ENCODE measurements at places on chromosomes 2 and 18. TPM values are rescaled to one million over a fixed set of nuclear protein-coding genes. Genes with fewer than 3 reads are reported as not detected.

DNA sequence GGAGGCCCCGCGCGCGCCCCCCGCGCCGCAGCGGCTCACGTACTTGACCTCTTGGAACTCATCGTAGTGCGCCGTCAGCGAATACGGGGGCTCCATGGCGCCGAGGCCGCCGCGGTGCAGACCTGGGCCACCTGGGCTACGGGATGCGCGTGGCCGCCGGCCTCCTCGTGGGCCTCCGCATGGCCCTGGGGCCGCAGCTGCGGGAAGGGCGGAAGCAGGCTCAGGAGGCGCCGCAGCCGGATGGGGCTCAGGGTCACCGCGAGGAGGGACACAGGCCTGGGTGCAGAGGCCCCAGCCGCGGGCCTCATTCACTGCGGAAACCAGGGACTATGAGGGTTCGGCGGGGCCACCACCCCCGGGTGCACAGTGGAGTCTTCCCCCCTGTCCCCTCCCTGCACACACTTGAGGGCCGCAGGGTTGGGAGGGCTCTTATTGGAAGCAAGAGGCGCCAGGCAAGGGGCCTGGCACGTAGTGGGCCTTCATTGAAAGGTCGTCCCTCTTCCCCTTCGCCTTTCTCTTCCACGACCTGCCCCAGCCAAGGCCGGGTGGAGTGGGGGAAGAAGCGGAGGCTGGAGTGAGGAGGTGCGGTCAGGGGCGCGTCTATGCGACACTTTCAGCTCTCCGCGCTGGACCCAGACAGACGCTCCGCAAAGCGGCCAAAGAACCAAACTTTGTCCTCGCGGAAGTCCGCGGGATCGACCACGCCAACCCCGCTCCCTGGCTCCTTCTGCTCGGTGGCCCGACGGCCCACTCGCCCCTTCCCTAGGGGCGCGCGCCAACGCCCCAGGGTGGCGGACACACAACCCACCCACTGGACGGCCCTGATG is 863 bp downstream of the ECEL1 start:
- H3K27me3 ChIP-seq, result no peaks in the 10 kb centered on the region
- H3K36me3 ChIP-seq, result no peaks in the 10 kb centered on the region
- peaks cover 8% of the 10 kb centered on the region for H3K4me1 ChIP-seq

GRCh38 chr2:56739413-56739812 is 555.6 kb downstream of the CCDC85A start:
- DNase-seq, result no peak
- H3K36me3 ChIP-seq, result no peaks in the 10 kb centered on the region
- no peak overlapping the region for H3K27ac ChIP-seq
- H3K27me3 ChIP-seq, result no peaks in the 10 kb centered on the region

DNA sequence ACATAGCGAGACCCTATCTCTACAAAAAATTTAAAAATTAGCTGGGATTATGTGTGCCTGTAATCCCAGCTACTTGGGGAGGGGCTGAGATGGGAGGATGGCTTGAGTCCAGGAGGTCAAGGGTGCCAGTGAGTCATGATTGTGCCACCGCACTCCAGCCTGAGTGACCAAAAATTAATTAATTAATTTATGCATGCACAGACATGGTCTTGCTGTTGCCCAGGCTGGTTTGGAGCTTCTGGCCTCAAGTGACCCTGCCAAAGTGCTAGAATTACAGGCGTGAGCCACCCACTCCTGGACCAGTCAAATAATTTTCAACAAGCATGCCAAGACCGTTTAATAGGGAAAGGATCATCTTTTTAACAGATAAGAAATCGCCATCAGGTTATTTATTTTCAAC is 57.7 kb upstream of the TFCP2L1 start:
- H3K27me3 ChIP-seq, result no peaks in the 10 kb centered on the region
- H3K36me3 ChIP-seq, result peaks cover 16% of the 10 kb centered on the region
- no peak for DNase-seq
- no peaks in the 10 kb centered on the region for H3K4me1 ChIP-seq
- no peak overlapping the region for H3K4me3 ChIP-seq
- H3K27ac ChIP-seq, result no peak overlapping the region

GRCh38 chr2:98588880-98589431 is 19.4 kb downstream of the COA5 start:
- H3K27me3 ChIP-seq, result no peaks in the 10 kb centered on the region
- no peak overlapping the region for H3K27ac ChIP-seq
- H3K4me1 ChIP-seq, result no peaks in the 10 kb centered on the region
- H3K36me3 ChIP-seq, result no peaks in the 10 kb centered on the region
- no peak overlapping the region for H3K4me3 ChIP-seq

- H3K36me3 ChIP-seq, result no peaks in the 10 kb centered on the region
- no peak for DNase-seq
- no peaks in the 10 kb centered on the region for H3K27me3 ChIP-seq
- no peaks in the 10 kb centered on the region for H3K4me1 ChIP-seq
- no peak overlapping the region for H3K27ac ChIP-seq
- H3K4me3 ChIP-seq, result no peak overlapping the region
Measured at GRCh38 chr2:98313492-98314250, 32.6 kb upstream of the CNGA3 start.

DNA sequence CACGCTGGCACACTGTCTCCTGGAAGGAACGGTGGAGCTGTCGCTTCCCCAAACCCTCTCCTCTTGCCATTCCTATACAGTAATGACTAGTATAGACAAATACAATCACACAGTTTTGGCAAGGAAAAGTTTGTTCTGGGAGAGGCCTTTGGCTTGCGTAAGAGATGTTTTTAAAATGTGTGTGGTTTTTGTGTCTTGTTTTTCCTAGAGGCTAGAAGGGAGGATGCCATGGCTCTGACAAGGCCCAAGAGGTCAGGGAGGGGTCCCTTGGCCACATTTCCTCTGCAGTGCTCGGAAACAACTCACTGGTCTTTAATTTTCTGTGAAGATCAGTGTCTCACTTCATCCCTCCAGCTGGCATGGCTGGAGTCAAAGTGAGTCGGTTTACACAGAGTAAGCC is 195.9 kb downstream of the SH3RF3 start:
- no peaks in the 10 kb centered on the region for H3K36me3 ChIP-seq
- H3K4me1 ChIP-seq, result no peaks in the 10 kb centered on the region
- no peaks in the 10 kb centered on the region for H3K27me3 ChIP-seq
- H3K4me3 ChIP-seq, result no peak overlapping the region

DNA sequence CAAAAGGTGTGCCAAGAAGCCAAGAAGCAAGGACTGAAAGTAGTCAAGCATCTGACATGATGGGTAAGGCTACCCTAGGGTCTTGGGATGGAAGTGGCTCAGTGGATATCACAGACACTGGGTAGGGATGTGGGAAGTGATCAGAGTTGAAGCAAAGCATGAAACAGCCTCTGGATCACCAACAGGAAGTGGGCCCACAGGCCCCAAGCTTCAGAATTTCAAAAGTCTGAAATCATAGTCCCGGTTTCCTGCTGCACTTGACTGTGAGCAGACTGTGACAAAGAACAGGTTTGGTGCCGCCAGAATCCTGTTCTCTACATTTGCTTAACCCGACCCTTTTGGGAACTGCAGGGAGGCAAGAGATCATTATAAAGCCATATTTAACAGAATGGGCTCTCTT is 57.4 kb downstream of the SP100 start:
- no peak overlapping the region for H3K27ac ChIP-seq
- H3K4me1 ChIP-seq, result no peaks in the 10 kb centered on the region
- no peak overlapping the region for H3K4me3 ChIP-seq
- no peaks in the 10 kb centered on the region for H3K27me3 ChIP-seq

DNA sequence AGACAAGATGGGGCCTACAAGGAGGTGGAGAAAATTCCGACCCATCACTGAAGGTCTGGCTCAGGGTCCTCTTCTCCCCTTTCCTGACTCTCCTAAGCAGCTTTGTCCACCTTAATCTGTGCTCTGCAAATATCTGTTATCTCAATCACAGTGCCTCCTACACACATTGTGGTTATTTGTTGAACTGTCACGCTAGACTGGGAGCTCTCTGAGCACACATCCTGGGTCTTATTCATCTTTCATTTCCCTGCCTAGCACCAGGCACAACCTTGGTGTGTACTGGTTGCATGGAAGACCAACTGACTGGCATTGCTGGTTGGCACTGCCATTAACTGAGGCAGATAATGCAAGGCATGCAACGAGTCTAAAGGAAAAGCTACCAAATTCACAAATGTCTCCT is 122.9 kb upstream of the ST6GAL2 start:
- no peaks in the 10 kb centered on the region for H3K4me1 ChIP-seq
- no peak overlapping the region for H3K4me3 ChIP-seq
- H3K36me3 ChIP-seq, result no peaks in the 10 kb centered on the region
- H3K27me3 ChIP-seq, result no peaks in the 10 kb centered on the region

DNA sequence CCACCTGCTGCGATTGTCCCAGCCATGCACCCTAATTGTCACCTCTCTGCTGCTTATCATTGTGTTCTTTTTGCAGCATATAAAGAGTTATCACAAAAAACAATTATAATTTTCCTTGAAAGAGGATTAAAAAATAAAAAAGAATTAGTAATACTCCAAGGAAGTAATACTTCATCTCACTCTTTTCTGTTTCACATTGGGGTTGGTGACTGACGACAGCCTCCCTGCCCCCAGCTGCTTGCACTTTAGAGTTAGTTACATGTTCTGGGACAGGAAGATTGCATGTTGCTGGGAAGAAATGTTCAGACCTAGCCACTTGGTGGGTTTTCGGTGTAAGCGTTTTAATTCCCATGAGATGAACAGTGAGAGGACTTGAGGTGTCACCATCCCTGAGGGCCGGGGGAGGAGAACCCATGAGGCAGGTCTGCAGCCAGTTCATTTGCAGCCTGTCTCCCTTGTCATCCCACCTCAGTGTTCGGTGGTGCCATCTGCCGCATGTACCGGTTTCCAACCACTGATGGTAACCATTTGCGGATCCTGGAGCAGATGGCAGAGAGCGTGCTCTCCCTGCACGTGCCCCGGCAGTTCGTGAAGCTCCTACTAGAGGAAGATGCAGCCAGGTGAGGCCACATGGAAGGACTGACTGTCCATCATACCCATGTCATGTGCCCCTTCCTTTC is 69.1 kb downstream of the COA5 start:
- no peaks in the 10 kb centered on the region for H3K36me3 ChIP-seq
- H3K4me3 ChIP-seq, result no peak overlapping the region
- no peak overlapping the region for H3K27ac ChIP-seq
- no peaks in the 10 kb centered on the region for H3K27me3 ChIP-seq
- no peaks in the 10 kb centered on the region for H3K4me1 ChIP-seq

DNA sequence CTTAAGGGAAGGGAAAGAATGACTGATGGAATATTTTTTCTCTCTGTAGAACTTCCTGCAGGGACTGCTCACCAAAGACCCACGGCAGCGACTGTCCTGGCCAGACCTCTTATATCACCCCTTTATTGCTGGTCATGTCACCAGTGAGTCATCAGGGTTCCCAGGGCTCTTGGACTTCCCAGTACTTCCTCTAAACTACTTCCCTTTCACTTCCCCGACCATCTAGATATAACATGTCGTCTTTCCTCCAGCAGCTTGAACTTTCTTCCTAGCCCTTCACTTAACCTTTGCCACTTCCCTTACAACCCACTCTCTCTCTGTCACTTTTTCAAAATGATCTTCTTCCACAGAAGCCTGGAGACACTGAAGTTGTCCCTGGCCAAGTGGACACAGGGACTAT is 7.2 kb downstream of the STK36 start:
- H3K4me3 ChIP-seq, result no peak overlapping the region
- DNase-seq, result no peak
- no peaks in the 10 kb centered on the region for H3K27me3 ChIP-seq
- no peaks in the 10 kb centered on the region for H3K4me1 ChIP-seq

GRCh38 chr2:239232195-239232578 is 168.6 kb downstream of the HDAC4 start:
- peak; percentile 21 for DNase-seq
- H3K36me3 ChIP-seq, result no peaks in the 10 kb centered on the region
- H3K4me3 ChIP-seq, result no peak overlapping the region
- no peaks in the 10 kb centered on the region for H3K4me1 ChIP-seq

- DNase-seq, result no peak
- no peaks in the 10 kb centered on the region for H3K27me3 ChIP-seq
- H3K4me1 ChIP-seq, result peaks cover 28% of the 10 kb centered on the region
- no peaks in the 10 kb centered on the region for H3K36me3 ChIP-seq
- peak overlapping the region; percentile 65 for H3K27ac ChIP-seq
Measured at GRCh38 chr2:111898703-111899514, 502 bp downstream of the MERTK start.

GRCh38 chr18:48065601-48065995 is 135.1 kb upstream of the SMAD2 start:
- DNase-seq, result no peak
- H3K36me3 ChIP-seq, result no peaks in the 10 kb centered on the region
- H3K4me1 ChIP-seq, result no peaks in the 10 kb centered on the region

Gene VAMP8
- 59.5 TPM for total RNA-seq

Gene NAT8
- 27.4 TPM for total RNA-seq

Gene CXCR1
- 1.6 TPM for total RNA-seq

Gene LYPD6
- 0.15 TPM for total RNA-seq

Gene PPP3R1
- 30.9 TPM for total RNA-seq

Gene AGFG1
- total RNA-seq, result 45.6 TPM

Gene TMEM182
- 3.0 TPM for total RNA-seq

Gene NCKAP5
- total RNA-seq, result 8.5 TPM
